ENCODE measurements at places on chromosomes 5 and 9.

DNA sequence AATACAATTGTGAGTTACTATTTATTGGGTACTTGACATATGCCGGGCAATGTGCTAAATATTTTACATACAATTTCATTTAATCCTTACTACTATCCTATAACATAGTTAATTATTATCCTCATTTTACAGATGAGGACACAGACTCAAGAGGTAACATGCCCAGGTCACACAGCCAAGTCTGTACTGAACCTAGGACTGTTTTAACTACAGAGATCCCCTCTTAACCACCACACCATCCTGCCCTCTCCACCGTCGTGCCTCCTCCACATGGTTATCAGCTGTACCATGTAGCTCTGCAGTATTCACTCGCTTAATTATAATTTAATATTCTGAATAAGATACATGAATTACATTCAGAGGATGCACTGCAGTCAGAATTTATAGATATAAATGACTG lies 5.3 kb downstream of the RAB14 start:
- no peak for DNase-seq

- DNase-seq = no peak
Observed at GRCh38 chr9:89647366-89648128, 42.7 kb downstream of the GADD45G start.

DNA sequence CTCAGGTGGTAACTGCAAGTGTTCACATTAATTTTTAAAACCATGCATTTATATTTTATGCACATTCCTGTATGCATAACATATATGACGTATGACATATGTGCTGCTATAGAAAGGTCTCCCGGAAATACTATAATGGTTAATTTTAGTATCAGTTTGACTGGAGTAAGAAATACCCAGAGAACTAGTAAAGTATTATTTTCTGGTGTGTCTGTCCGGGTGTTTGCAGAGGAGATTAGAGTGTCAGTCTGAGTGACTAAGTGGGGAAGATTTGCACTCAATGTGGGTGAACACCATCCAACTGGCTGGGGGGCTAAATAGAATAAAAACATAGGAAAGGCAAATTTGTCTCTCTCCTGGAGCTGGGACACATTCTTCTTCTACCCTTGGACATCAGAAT lies 26.9 kb downstream of the UIMC1 start:
- no peak for DNase-seq

DNA sequence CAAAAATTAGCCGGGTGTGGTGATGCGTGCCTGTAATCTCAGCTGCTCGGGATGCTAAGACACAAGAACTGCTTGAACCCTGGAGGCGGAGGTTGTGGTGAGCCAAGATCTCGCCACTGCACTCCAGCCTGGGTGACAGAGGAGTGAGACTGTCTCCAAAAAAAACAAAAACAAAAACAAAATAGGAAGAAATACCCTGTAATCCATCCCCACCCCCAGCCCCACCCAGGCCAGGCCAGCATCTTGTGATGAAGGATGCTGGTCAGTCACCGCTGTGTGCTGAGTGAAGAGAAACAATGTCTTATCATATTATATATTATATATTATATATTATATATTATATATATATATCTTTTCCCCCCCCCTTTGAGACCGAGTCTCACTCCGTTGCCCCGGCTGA lies 15.4 kb upstream of the CCIN start:
- no peak for DNase-seq

- DNase-seq = no peak
Observed at GRCh38 chr5:16737209-16737608, 120.4 kb upstream of the RETREG1 start.

- DNase-seq = no peak
Observed at GRCh38 chr5:159211729-159212174, 2.4 kb upstream of the RNF145 start.

- DNase-seq = no peak
Observed at GRCh38 chr5:97842687-97843086, 659.6 kb upstream of the RIOK2 start.

GRCh38 chr9:73549991-73550390 lies 398.3 kb downstream of the ANXA1 start:
- DNase-seq = no peak

GRCh38 chr5:99940540-99940939 lies 594.6 kb upstream of the FAM174A start:
- no peak for DNase-seq

DNA sequence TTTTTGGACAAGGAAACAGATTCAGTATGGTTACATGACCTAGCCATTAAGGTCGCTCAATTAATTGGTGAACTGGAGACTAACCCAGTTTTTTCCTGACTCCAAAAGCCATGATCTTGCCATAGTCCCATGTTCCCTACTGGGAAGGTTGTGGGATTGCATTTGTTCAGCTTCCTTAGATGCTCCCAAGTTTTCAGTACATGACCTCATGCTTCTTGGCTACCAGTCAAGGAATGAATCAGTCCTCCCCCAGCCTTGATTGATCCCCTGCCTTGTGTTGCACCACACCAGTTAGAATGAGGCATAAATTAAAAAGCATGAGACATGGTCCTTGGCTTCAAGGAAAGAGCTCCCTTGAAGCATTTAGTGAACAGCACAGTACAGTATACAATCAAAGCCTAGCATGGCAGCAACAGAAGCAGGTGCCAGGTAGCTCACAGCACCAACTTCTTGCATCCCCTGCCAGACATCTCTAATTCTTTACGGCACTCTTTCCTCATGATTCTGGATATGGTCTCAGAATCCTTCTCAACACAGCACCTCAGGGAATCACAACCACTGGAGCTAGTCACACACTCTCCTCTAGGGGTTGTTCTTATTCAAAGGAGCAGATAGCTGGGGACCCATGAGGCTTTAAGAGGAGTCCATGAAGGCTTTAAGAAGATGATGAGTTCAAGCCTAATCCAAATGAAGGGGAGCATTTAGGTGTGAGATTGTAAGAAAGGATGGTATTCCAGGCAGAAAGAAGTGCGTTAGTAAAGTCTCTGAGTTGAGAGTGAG lies 295.5 kb upstream of the CLINT1 start:
- peak; percentile 65 for DNase-seq

GRCh38 chr5:148104226-148104625 lies 40.4 kb downstream of the SPINK5 start:
- DNase-seq = no peak

DNA sequence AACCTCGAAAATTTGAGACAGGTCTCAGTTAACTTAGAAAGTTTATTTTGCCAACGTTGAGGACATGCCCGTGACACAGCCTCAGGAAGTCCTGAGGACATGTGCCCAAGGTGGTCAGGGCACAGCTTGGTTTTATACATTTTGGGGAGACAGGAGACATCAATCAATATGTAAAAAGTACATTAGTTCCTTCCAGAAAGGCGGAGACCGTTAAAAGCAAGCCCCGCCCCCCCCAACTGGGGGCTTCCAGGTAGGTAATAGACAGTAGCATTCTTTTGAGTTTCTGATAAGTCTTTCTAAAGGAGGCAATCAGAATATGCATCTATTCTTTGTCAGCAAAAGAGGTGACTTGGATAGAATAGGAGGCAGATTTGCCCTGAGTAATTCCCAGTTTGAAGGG lies 599 bp upstream of the MOCS2 start:
- DNase-seq = no peak

- no peak for DNase-seq
Observed at GRCh38 chr5:1936413-1936812, 53.7 kb upstream of the IRX4 start.

DNA sequence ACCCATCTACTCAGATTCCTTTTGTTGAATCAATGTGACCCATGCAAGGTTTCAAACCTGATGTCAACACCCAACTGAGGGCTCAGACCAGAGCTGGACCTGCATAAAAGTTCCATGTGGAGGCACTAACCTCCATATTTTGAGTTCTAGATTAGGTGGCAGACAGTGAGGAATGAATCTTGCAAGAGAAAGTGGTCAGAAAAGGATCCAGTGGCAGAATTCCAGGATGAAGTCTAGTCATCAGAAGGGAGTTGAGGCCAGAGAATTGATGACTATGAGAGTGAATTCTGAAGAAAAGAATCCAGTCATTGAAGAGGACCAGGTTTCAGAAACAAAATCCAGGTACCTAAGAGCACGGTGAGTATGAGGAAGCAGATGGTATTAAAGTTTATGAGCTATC lies 205.1 kb upstream of the RGMB start:
- DNase-seq = no peak

Data from brain pericyte (primary cell).